ENCODE measurements at places on chromosomes 2 and 18.

- DNase-seq = no peak
Measured at GRCh38 chr2:121387591-121388325, 102.8 kb upstream of the TFCP2L1 start.

DNA sequence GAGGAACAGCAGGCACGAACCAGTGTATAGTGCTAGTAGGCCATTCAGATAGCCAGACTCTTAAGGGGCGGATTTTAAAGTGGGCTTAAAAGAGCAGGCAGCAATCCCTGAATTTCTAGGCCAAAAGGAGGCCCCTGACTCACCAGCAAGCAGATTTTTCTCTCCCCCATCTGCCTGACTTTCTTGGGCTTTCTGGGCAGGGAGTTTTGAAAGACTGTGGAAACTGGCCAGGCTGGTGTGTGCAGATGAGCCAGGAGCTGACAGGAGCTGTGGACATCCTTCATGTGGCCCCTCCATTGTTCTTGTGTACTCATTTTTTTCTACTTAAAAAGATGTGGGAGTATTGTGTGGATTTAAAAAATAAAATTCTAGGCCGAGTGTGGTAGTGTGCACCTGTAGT, 59.0 kb downstream of the GLI2 start:
- DNase-seq = no peak

DNA sequence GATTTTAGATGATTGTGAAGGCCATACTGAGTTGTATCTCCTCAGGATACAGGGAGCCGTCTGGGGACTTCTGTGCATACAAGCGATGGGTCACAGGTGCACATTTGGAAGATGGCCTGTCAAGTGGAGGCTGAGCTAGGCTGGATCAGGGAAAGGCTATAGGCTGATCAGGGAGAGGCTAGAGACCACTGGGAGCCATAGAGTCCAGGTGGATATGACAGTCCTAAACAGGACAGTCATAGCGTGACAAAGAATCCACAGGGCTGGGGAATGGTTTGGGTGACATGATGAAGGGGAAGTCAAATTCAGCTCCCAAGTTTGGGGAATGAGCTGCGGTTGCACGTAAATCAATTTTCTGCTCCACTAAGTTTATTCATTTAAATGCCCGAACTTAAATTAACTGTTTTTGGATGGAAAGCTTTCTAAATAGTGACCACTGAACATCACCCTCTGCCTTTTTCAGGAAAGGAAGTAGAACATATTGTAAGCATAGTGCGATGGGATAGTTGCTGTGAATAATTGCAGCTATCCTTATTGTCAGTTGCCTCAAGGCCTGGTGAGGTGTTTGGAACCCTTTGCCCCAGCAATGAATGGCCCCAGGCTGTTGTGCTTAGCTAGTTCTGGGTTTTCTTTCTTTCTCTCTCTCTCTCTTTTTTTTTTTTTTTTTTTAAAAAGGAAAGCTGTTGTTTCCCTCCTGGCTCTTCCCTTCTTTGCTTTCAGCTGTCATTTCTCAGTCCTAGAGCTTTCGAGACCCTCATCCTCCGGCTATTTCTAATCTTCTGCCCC, 50.5 kb downstream of the KLHL29 start:
- DNase-seq = no peak

- DNase-seq = no peak
Measured at GRCh38 chr18:10898417-10898974, 250.9 kb downstream of the PIEZO2 start.

- no peak for DNase-seq
Measured at GRCh38 chr2:68363721-68364120, 1.4 kb upstream of the PLEK start.

- no peak for DNase-seq
Measured at GRCh38 chr2:217521820-217522219, 481.0 kb downstream of the TNS1 start.

- no peak for DNase-seq
Measured at GRCh38 chr2:119679526-119679837, 481 bp downstream of the TMEM177 start.

- DNase-seq = no peak
Measured at GRCh38 chr2:222713002-222713401, 41.5 kb downstream of the MOGAT1 start.

DNA sequence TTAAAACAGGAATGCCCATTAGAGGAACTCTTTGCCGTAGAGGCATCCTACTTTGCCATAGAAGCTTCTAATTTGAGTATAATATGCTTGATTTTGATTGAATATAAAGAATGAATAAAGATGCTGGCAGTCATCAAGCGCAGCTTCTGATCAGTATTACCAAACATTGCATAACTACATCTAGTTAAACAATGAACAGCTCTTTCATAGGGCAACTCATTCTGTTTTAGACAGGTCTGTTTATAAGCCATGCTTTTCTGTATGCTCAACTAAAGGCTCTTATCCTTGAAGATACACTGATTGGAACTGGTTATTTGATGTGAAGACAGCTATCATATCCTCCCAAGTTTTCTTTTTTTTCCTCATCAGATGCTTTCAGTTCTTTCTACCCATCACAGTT, 122.6 kb upstream of the FAM117B start:
- DNase-seq = no peak

All from heart left ventricle (tissue), 16 donors.